ENCODE measurements at places on chromosomes 1 and 21.

DNA sequence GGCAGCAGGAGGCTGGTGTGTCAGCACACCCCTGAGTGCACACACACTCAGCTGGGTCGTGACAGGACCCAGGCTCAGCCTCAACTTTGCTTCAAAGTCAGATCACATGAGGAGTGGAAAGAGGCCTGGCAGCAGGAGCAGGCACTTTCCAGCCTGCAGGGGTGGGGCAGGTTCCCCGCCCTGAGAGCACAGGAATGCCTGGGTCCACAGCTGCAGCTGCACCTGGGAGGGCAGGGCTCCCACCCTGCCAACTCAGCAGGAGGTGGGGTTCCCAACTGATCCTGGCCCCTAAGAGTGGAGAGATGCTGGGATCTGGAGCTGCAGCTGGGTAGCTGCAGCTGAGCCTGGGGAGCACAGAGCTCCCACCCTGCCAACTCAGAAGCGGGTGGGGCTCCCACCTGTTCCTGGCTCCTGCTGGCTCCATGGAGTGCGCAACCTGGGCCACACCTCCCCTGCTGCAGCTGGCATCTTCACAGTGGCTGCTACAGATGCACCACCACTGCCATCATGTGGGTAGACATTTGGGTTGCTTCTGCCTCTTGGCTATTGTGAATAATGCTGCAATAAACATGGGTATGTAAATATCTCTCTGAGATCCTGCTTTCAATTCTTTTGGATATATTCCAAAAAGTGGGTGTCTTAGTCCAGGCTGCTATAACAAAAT, 415.4 kb downstream of the TTLL7 start:
- no peak for DNase-seq

- no peak for DNase-seq
Observed at GRCh38 chr1:45895406-45895805, 92.0 kb downstream of the MAST2 start.

GRCh38 chr1:50836117-50836516, 124.0 kb downstream of the FAF1 start:
- no peak for DNase-seq

DNA sequence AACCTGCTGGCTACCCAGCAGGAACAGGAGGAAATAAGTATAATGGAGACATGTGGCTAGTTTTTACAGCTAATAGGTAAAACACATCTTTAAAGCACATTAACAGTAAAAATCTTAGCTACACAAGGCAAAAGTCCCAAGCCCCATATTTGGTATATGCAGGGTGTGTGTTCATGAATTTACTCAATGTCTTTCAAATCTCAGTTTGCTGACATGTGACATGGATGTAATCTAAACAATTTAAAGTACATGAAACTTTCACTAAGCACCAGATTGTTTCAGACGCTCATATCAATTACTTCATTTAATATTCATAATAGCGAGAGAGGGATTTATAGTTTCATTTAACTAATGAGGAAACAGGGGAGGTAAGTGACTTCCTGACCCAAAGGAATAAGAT, 3.9 kb downstream of the TACSTD2 start:
- DNase-seq, result no peak

DNA sequence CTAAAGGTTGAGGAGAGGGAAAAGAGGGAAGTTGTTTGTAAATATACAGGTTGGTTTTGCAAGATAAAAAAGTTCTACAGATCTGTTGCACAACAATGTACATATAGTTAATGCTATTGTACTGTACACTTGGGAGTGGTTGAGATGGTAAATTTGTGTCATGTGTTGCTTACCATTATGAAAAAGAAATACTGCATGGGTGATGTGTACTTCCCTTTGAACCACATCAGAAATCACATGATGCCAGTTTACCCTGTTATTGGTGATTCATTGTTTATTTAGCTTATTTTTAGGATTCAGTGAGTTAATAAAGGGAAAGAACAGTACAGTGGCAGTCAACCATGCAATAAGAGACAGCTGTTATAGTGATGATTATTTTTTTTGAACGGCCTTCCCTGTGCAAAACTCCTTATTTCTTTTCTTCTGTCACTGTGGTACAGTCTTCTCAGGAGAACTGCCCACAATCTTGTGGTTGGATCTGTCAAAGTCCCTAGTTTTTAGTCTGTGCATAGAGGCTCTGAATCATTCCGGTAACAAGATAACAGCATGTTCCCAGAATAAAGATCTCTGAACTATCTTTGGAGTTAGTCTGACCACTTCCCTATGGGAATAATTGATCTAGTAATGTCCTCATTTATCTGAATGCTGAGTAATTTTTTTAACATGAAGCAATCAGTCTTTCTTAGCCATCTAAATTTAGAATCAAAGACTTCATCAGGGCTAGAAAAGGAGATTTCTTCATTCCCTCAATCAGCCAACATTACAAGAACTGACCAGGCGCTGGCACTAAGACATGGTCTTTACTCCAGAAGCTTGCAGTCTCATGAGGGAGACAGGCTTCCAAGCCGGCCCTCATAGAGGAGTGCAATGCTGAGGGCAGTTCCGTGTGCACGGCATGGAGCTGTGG, 84.2 kb downstream of the SH3GLB1 start:
- no peak for DNase-seq

DNA sequence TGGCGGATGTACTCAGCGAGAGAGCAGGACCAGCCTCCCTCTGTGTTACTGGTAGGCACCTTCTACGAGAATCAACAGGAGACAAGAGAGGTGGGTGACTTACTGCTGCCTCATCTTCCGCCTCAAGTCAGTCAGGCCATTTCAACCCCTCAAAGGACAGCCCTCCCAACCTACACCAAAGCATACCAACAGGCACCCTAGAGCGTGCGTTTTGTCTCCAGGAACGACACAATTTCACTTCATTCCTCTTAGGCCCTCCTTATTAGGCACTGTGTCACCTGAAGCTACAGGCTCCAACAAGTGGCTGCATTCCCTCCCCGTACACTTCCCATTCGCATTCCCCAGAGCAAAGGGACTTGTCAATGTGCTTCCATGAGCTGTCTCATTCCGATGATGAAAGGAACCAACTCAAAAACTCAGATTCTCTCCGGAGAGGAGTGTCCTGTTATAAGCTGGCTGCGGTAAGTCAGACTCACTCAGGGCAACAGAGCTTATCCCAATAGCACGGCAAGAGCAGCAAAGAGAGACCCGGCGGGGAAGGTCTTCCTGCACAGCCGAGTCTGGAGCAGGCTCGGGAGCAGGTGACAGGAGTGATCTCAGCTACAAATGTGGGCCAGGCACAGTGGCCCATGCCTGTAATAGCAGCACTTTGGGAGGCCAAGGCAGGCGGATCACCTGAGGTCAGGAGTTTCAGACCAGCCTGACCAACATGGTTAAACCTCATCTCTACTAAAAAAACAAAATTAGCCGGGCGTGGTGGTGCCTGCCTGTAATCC, 120.6 kb upstream of the IFFO2 start:
- DNase-seq, result peak; percentile 78

DNA sequence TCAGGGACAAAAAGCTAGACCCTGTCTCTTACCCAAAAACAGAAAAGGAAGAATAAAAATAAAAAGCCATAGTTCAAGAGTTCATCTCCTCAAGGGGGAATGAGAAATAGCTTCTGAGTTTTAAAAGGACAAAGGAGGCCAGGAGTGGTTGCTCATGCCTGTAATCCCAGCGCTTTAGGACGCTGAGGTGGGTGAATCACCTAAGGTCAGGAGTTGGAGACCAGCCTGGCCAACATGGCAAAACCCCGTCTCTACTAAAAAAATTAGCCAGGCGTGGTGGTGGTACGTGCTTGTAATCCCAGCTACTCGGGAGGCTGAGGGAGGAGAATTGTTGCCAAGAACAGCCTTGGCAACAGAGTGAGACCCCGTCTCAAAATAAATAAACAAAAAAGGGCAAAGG, 38.6 kb upstream of the CPLANE2 start:
- DNase-seq, result no peak

DNA sequence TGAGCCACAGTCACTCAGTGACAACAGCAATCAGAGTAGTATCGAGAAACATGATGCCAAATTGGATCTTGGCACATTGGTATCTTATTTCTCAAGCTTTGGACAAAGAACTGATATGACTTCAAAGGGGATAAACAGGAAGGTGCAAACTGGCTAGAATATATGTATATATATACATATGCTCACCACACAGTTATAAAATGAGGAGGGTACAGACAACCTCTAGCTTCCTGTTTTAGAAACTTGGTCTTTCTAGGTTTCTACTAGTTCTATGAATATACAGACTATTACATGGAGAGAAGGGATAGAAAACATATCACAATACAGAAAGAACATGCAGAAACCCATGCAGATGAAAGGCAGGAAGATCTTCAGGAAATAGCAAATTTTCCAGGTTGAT, 292.1 kb upstream of the SNX7 start:
- no peak for DNase-seq

DNA sequence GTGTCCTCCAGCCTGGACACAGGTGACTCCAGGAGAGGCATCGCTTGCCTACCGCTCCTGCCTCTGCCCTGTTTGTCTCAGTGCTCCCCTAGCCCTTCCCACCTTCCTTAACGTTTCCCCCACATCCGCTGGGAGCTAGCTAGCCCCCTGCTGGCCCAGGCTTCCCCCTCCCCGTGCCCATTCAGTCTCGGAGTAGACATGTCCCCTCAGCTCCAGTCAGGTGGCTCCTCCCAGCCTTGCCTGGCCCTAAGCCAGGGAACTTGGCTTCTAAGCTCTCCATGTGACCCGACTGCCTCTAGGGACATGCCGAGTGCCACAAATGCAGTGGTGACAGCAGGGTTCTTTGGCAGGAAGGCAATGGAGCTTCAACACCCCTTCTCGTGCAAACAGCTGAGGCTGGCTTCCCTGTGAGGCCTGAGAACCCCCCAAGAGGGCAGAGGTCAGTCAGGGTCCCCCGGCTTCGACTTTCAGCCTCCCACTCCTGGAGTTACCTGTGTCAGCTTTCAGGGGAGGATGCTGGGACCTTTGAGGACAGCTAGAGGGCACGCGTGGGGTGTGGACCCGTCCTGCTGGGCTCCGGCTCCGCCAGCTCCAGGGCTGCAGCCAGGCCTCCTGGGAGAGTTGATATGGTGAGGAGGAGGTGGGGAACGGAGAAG, 16.2 kb downstream of the DRAXIN start:
- peak; percentile 83 for DNase-seq

- DNase-seq, result no peak
Observed at GRCh38 chr1:241998412-241998921, 431 bp downstream of the MAP1LC3C start.

DNA sequence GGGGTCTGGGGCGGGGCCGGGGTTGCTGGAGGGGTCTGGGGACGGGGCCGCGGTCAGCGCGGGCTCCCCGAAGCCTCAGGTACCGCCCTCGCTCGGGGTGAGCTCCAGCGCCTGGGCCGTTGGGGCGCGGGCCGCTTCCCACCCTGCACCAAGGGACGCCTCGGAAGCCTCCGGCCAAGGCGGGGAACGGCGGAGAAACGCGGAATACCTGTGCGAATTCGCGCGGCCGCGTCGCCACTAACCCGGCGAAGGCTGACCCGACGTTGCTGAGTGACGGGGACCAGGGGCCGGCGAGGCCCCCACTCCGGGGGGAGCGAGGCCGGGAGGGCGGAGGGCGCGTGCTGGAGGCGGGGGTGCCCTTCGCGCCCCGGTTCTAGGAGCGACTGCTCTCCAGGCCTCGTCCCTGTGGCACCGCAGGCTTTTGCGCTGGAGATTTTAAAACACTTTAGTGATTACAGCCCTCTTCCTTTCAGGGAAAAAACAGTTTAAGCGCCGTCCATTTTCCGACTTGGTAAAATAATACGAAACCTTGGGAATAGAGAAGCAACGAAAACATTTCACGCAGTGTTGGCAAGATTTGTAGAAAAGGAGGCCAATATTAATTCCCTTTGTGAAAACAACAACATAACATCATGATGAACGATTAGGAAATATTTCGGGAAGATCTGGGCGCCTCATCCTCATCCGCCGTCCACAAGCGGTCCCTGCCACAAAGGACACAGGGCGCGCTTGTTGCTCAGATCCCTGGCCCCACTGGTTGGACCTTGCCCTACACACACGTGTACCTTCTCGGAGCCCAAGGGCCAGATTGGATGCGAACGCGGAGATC, 971 bp upstream of the GNG4 start:
- no peak for DNase-seq

DNA sequence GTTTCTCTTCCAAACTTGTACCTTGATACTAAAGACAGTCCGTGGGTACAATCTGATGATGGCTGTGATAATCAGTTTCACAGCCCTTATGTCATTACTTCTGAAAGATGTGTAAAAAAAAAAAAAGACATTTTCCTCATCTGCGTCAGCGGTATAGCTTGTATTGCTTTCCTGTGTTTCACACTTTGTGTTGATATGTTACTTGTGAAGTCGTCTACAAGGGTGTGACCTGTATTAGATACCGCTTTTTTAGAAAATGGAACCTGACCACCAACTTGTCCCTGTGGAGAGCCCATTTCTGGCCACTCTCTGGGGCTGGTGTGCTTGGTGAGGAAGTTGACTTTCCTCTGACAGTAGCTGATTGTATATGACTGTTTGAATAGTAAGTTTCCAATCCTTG, 50.5 kb downstream of the PEX14 start:
- DNase-seq, result no peak

DNA sequence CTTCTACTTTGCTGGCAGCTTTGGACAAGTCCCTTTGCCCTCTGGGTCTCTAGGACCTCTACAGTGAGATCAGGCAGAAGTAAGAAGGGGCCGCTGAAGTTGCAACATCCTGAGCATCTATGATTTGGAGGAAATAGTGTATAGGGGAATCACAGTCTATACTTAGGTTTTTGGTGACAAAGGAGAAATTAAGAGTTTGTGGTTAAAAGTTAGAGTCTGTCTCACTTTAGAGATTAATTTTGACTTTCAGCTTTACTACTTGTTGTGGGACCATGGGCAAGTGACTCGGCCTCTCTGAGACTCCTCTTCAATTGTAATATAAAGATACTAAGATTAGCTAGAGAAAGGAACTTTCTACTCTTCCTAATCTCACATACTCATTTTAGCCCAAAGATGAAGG, 33.1 kb upstream of the LMX1A start:
- no peak for DNase-seq

GRCh38 chr1:156712626-156713025, 7.2 kb upstream of the CRABP2 start:
- DNase-seq, result no peak

GRCh38 chr1:230307213-230307612, 118.9 kb downstream of the PGBD5 start:
- no peak for DNase-seq

- no peak for DNase-seq
Observed at GRCh38 chr1:58390091-58390490, 156.4 kb downstream of the OMA1 start.

GRCh38 chr21:34812504-34813265, 143.9 kb downstream of the CLIC6 start:
- DNase-seq, result no peak

GRCh38 chr1:38498686-38499085, 360.9 kb downstream of the RRAGC start:
- no peak for DNase-seq

- no peak for DNase-seq
Observed at GRCh38 chr1:171431994-171432393, 53.3 kb upstream of the PRRC2C start.

DNA sequence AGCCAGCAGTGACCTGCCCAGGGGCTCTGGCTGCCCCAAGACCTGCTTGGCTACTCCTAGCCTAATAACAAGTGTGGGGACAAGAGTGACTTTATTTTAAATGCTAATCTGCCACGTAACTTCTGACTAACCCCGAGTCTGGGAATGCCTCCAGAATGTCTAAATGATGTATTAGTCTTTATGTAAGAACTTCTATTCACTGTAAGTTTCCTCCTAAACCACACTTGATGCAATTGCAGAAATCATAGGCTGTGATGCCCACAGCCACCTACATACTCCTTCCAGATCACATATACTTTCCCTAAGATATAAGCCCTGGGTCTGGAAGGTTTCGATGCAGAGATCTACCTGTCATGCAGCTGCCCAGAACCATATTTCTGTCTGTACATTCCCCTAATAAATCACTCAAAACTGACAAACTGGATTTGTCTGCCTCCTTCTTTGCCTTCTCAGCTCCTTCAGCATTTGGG, 5.9 kb upstream of the VPS45 start:
- DNase-seq, result no peak

All from breast epithelium (tissue), 4 donors.